H4 (cell line): ENCODE measurements at places on chromosomes 2 and 18.

DNA sequence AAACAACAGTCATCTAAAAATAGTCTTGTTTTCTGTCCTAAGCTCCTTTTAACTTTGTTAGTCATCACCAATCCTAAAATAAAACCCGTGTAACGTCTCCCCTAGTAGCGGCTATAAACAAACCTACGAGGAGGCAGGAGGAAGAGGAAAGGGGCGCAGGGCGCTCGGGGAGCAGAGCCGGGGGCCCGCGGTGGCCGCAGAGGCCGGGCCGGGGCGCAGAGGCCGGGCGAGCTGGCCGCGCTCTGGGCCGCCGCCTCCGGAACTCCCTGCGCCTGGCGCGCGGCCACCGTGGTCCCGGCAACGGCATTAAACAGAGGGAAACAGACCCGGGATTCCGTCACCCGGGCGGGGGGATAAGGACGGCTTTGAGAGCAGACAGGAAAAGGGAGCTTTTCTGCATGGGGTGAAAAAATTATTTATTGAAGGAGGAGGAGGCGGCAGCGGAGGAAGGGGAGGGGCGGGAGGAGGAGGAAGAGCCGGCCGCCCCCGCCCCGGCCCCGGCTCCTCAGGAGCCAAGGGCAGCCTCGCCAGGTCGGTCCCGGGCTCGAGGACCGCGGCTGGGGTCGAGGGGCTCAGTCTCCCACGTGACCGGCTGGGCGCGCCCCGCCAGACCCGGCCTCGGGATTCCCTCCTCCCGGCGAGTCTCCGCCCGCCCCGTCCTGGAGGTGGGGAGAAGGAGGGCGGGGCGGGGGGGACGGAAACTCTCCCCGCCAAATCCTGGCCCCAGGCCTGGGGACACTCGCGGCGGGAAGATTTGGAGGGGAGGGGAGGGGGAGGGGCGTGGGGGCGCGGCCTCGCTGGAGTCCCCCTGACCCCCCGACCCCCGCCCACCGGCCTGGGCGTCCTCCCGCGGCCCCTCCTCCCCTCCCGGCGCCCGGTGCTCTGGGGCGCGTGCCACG, 1.8 kb upstream of the NFATC1 start:
- peak; percentile 87 for DNase-seq

DNA sequence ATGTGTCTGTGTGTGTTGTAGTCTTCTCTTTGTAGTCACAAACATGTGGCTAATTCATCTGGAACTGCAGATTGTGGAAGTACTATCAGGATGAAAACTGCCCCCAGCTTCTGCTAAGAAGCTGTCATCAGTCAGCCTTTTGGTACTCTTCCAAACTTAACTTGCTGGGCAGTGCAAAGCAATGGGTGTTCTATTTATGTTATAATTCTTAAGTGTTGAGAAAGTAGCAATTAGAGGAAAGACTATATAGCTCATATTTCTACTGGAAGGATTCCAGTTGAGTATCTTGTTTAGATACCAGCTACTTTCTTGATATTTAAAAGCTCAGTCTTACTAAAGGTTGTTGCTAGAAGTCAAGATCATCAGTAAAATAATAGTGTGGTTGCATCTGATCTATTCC, 52.1 kb downstream of the SLC38A11 start:
- DNase-seq, result peak; percentile 80

DNA sequence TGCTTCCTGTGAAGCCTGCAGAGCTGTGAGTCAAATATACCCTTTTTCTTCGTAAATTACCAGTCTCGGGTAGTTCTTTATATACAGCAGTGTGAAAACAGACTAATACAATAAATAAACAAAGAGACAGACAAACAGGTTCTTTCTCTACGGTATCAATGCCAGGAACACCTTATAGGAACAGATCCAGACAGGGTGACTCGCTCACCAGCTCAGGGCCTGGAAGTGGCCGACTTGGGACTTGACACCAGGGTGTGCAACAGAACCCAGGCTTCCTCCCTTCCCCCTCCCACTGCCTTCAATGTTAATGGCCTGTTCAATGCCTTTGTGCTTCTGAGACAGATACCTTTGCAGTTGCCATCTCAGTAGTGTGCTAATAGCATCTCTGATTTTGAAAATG, 309.5 kb downstream of the ALK start:
- DNase-seq, result no peak

DNA sequence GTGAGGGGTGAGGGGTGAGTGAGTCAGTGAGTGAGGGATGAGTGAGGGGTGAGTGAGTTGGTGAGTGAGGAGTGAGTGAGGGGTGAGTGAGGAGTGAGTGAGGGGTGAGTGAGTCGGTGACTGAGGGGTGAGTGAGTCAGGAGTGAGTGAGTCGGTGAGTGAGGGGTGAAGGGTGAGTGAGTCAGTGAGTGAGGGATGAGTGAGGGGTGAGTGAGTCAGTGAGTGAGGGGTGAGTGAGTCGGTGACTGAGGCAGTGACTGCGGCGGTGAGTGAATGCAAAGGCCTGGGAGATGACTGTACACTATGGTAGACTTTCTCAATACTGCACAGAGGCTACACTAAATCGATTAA, 16.6 kb downstream of the THAP4 start:
- no peak for DNase-seq

DNA sequence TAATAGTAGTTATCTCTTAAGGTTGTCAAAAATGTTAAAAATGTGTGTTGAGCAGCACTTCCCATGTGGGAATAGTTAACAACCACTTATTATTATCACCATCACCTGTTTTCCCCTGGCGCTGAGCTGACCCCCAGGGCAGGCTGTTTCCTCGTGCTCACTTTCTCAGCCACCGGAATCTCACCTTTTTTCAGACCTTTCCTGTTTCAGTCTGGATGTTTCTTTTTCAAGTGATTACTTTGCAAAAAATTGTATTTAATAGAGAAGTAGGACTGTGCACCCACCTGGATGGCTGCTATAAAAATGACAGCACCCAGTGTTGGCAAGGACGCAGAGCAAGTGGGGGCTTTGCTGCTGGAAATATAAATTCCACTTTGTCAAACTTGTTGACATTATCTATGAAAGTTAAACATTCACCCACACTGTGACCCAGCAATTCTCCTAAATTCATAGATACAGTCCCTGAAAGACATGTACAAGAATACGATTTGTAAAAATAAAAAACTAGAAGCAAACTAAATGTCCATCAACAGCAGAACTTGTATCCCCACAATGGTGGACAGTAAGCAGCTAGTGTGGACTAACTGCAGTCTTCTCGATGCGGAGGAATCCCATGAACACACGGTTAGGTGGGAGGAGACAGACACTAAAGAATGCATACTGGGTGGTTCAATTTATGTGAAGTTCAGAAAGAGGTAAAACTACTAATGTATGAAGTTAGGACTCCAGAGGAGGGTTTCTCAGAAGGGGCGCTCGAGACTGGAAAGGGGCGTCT, 66.5 kb downstream of the SOWAHC start:
- no peak for DNase-seq

DNA sequence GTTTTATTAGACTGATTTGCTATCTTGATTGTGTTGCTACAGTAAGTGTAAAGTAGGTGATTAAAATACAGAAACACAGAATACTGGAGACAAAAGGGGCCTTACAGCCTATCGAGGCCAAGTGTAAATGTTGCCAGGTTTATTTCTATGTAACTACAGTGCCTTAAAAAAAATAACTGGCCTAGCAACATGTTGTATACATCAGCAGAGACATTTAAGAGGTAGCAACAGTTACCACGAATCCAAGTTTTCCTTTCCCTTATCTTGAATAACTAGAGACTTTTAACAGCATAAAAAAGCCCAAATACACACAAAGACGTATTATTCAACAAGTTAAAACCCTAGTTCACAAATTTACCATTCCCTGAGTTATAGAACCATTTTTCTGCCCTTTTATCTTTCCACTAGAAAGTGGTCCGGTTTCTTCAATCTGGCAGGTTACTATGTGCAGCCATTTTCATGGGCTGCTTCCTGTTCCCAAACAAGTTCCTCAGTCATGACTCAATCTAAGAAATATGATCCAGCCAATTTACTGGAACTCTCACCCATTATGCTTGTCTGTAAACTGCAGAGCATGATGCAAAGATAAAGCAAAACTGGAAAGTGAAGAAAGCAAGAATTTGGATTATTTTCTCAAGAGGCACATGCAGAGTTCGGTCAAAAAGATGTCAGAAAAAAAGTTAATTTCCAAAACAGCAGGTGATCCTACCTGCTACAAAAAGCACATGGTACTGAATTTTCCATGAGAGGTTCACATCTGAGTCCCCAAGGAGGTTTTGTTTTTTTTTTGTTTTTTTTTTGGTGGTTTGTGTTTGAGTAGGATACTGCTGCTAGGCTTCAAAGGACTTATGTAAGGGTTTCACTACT, 22.2 kb downstream of the NFE2L2 start:
- DNase-seq, result peak; percentile 94

- DNase-seq, result no peak
Observed at GRCh38 chr18:62152844-62153243, 34.0 kb downstream of the PIGN start.

- no peak for DNase-seq
Observed at GRCh38 chr2:176161825-176162626, 4.9 kb downstream of the HOXD3 start.

GRCh38 chr18:47883771-47884413, 46.6 kb downstream of the SMAD2 start:
- DNase-seq, result peak; percentile 57

DNA sequence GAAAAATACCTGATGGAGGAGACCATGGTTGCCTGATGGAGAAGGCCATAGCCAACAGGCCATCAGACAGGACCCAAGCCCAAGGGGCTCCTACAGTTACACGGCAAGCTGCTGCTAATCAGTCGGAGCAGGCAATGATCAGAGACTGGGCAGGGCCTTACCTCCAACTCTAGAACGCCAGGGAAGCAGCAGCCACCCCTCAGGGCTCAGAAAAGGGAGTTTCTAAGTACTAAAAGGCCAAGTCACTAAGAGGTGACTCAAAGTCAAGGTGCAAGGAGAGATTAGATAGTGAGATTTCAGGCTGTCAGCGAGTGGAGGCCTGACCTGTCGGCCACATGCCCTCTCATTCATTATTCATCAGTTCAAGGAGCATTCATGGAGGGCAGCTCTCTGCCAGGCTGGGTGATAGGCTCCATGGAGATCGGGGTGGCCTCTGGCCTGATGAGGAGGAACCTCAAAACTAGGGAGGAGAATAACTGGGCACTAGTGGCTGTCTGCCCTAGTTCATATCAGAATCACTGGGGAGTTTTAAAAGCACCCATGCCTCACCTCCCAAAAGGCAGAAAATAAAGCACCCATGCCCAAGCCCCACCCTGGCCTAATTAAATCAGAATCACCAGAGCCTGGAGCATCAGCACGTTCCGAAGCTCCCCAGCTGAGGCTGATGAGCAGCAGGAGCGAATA, 3.6 kb downstream of the VIL1 start:
- no peak for DNase-seq

GRCh38 chr18:78965917-78966792, 13.5 kb upstream of the SALL3 start:
- no peak for DNase-seq

DNA sequence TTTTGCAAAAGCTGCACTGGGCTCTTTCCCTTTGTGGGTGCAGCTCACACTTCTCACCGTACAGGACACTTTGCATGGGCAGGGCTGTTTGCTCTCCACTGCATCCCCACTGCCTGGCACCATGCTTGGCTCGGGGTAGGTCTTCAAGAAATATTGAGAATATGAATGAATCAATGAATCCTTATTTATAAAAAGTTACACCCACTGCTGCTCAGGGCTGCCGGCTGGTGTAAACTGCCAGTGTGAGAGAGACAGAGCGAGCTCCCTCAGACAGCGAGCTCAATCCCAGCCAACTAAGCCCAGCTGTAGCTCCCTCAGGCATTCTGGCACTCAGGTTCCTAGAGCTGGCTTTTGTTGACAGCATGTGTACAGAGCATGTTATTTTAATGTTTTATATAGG, 3.4 kb downstream of the TMEM185B start:
- DNase-seq, result no peak

DNA sequence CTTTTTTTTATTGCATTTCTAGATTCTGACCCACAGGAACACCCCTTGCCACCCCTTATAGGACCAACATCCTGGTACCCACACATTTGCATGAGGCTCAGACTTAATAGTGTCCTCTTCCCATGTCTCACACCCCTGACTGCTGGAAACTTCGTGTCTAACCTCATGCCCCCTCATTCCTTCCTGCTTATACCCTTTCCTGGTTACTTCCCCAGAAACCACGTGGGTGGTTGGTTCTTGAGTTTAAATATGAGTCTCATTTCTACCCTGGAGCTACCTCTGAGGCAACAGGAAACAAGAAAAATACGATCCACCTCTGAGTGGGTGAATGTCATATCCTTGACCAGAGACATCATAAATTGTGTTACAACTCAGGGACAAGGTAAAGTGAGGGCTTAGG, 1.6 kb downstream of the TNP1 start:
- no peak for DNase-seq

- no peak for DNase-seq
Observed at GRCh38 chr18:28814365-28814764, 637.4 kb upstream of the CDH2 start.

DNA sequence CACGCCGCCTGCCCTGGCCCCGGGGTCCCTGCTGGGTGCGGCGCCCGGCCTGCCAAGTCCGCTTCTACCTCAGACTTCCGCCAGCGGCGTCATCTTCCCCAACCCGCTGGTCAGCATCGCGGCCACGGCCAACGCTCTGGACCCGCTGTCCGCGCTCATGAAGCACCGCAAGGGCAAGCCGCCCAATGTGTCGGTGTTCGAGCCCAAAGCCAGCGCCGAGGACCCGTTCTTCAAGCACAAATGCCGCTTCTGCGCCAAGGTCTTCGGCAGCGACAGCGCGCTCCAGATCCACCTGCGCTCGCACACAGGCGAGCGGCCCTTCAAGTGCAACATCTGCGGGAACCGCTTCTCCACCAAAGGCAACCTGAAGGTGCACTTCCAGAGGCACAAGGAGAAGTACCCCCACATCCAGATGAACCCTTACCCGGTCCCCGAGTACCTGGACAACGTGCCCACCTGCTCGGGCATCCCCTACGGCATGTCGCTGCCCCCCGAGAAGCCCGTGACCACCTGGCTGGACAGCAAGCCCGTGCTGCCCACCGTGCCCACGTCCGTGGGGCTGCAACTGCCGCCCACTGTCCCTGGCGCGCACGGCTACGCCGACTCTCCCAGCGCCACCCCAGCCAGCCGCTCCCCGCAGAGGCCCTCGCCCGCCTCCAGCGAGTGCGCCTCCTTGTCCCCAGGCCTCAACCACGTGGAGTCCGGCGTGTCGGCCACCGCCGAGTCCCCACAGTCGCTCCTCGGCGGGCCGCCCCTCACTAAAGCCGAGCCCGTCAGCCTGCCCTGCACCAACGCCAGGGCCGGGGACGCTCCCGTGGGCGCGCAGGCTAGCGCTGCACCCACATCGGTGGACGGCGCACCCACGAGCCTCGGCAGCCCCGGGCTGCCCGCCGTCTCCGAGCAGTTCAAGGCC, 13.7 kb downstream of the SALL3 start:
- DNase-seq, result no peak

- DNase-seq, result peak; percentile 71
Observed at GRCh38 chr2:157837851-157838441, 38.2 kb downstream of the ACVR1 start.

DNA sequence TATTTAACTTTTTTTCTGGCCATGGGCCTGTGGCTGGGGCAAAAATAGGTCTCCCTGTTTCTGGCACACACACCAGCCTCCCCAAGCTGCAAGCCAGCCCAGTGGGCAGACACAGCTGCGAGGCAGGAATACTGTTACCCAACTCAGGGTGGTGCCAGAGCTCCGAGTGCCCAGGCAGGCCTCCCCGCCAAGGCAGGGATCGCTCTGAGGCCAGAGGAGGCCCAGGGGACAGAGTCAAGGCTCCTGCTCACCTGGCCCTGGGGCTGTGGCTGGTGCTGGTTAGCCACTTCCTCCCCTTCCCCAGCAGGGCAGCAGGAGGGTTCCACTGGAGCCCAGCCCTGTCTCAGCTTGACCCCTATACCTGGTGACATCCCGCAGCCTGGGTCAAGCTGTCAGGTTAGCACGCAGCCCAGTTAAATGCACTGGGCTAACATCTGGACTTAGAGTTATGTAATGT, 67.1 kb upstream of the EPAS1 start:
- DNase-seq, result no peak

GRCh38 chr2:236986524-236987330, 99.0 kb upstream of the COPS8 start:
- no peak for DNase-seq
